Fibroblast of villous mesenchyme (primary cell): ENCODE measurements at places on chromosomes 1 and 21. TPM values are rescaled to one million over a fixed set of nuclear protein-coding genes. Genes with fewer than 3 reads are reported as not detected.

SMIM1 gene
- 1.7 and 3.5 TPM in 2 replicates for total RNA-seq

CCDC17 gene
- 1.3 and 1.6 TPM in 2 replicates for total RNA-seq

S100A14 gene
- not detected in 2 replicates for total RNA-seq

PDZK1IP1 gene
- 0.43 TPM in 1 of 2 replicates, not detected in the other for total RNA-seq

MCOLN3 gene
- total RNA-seq, result 0.86 and 0.97 TPM in 2 replicates

NUDT4B gene
- 25.4 and 30.2 TPM in 2 replicates for total RNA-seq

VHLL gene
- total RNA-seq, result 0.32 TPM in 1 of 2 replicates, not detected in the other

MAP10 gene
- 1.9 and 2.2 TPM in 2 replicates for total RNA-seq

TAS1R3 gene
- under 0.01 TPM in 2 replicates for total RNA-seq

S100A7A gene
- not detected in 2 replicates for total RNA-seq

TRIM67 gene
- not detected in 2 replicates for total RNA-seq

DNALI1 gene
- 7.1 and 7.3 TPM in 2 replicates for total RNA-seq

ZFP69 gene
- 4.5 and 4.7 TPM in 2 replicates for total RNA-seq

SAMD11 gene
- 2.2 and 7.7 TPM in 2 replicates for total RNA-seq

KRTAP21-2 gene
- not detected in 2 replicates for total RNA-seq

PFKFB2 gene
- 6.9 and 8.7 TPM in 2 replicates for total RNA-seq

ZMYND12 gene
- 0.32 and 0.86 TPM in 2 replicates for total RNA-seq

SPATA45 gene
- 0.43 TPM in 1 of 2 replicates, not detected in the other for total RNA-seq

RNU1-3 gene
- under 0.01 TPM in 1 of 2 replicates, not detected in the other for total RNA-seq

SUSD4 gene
- total RNA-seq, result under 0.01 TPM in 1 of 2 replicates, not detected in the other

CA6 gene
- total RNA-seq, result not detected in 2 replicates

ZNF683 gene
- not detected in 2 replicates for total RNA-seq

PPP1R15B gene
- 35.1 and 49.7 TPM in 2 replicates for total RNA-seq

PEX11B gene
- total RNA-seq, result 19.0 and 28.5 TPM in 2 replicates

GJA5 gene
- under 0.01 and 0.86 TPM in 2 replicates for total RNA-seq

KCNA3 gene
- under 0.01 and 0.64 TPM in 2 replicates for total RNA-seq

CD5L gene
- not detected in 2 replicates for total RNA-seq

PERM1 gene
- total RNA-seq, result under 0.01 and 0.43 TPM in 2 replicates

PDPN gene
- total RNA-seq, result 28.7 and 32.8 TPM in 2 replicates

GLRX2 gene
- total RNA-seq, result 5.8 and 7.8 TPM in 2 replicates

FABP3 gene
- total RNA-seq, result 54.8 and 89.9 TPM in 2 replicates

VAV3 gene
- 0.32 and 0.43 TPM in 2 replicates for total RNA-seq

SPRR2G gene
- not detected in 2 replicates for total RNA-seq
